A673 (cell line): ENCODE measurements at places on chromosomes 2 and 18. TPM values are rescaled to one million over a fixed set of nuclear protein-coding genes. Genes with fewer than 3 reads are reported as not detected.
A peak's percentile ranks its signal among the peaks of the same experiment; 100 is the strongest.

The EFHD1 gene
- 0.58 and 1.4 TPM in 2 replicates for total RNA-seq

GRCh38 chr2:1487758-1488157 is 74.5 kb downstream of the TPO start:
- DNase-seq = no peak

The SERPINB13 gene
- total RNA-seq = 0.49 and 0.50 TPM in 2 replicates

DNA sequence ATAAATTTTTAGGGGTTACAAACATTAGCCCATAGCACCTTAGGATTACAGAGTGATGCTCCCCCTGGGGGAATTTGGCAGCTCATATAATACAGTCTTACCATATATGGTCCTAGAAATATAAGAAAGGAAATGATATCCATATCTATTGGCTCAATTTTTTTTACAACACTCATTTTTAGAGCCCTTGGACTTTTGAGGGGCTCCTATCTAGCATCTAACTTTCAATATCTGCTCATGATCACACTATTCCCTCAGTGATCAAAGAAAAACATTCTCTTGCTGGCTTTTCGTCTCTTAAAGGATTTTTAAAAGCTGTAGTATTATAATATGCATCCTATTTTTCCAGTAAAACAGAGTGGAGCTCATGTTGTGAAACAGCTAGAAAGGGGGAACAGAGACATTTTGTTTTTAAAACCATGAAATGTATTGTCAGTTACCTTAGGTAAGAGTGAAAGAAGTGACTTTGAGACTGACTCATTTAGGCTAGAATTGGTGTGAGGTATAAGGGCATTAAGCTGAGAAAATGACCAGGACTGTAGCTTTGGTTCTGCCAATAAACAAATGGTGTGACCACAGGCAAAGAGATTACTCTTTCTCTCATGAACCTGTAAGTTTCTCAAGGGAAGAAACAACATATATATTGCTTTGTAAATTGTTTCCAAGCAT is 65.8 kb downstream of the ALPK2 start:
- no peak for DNase-seq

- DNase-seq = no peak
Measured at GRCh38 chr2:202042444-202042843, 8.8 kb downstream of the FZD7 start.

GRCh38 chr2:76478266-76479035 is 767.7 kb upstream of the GCFC2 start:
- peak; percentile 33 for DNase-seq

DNA sequence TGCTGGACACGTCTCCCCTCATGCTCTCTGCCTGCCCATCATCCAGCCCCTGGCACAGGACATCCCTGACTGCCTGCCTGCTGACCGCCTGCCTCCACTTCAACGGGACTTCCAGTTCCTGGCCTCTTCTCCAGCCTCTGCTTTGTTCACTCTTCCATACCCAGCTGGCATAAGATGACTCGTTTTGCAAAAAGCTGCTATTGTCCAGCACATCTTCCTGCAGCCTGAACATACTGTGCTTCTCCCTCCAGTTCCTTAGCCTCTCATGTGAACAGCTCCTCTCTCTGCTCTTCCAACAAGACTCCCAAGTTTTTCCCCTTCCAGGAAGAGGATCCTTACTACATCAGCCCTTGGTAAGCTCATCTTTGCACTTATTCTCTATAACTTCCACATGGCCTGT is 62.4 kb upstream of the SKOR2 start:
- no peak for DNase-seq

GRCh38 chr18:10391506-10391905 is 62.9 kb upstream of the APCDD1 start:
- DNase-seq = no peak

The C2orf78 gene
- not detected in 2 replicates for total RNA-seq

The HOXD8 gene
- total RNA-seq = 56.8 and 61.9 TPM in 2 replicates

GRCh38 chr2:235725841-235726240 is 232.0 kb downstream of the AGAP1 start:
- no peak for DNase-seq

DNA sequence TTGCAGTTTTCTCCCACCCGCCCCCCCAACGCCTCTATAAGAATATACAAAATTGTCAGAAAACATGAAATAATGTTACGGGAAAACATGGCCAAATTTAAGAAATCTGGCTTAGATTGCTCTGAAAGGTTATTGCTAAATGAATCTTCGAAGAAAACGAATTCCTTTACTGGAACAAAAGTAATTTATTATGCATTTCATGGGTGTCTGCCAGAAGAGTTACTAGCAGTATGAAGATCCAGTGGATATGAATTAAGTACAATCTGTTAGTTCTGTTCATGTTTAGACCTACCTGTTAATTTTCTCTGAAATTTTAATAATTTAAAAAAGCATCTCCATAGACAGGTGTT is 21.9 kb downstream of the GATA6 start:
- no peak for DNase-seq

DNA sequence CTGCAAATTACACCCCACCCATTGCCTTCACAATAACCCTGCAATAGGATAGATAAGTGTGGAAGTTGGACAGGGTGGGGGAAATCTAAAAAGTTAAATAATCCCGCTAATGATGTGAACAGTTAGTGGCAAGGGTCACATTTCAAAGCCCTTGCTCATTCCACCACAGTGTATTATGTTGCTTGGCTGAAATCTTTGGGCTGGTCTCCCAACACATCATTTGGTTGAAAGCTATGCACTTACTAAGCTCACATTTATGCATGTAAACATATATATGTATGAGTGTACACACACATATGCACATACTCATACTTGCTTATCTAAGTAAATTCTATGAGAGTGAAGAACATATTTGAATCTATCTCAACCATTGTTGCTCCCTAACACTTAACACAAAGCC is 197.8 kb downstream of the RDH14 start:
- no peak for DNase-seq

The CNDP1 gene
- total RNA-seq = not detected in 2 replicates

The ARHGAP15 gene
- total RNA-seq = not detected in 2 replicates

- DNase-seq = no peak
Measured at GRCh38 chr2:5021136-5021535, 671.0 kb upstream of the SOX11 start.

The CLEC4F gene
- total RNA-seq = 0.67 and 1.1 TPM in 2 replicates

The CIDEA gene
- total RNA-seq = not detected in 2 replicates

DNA sequence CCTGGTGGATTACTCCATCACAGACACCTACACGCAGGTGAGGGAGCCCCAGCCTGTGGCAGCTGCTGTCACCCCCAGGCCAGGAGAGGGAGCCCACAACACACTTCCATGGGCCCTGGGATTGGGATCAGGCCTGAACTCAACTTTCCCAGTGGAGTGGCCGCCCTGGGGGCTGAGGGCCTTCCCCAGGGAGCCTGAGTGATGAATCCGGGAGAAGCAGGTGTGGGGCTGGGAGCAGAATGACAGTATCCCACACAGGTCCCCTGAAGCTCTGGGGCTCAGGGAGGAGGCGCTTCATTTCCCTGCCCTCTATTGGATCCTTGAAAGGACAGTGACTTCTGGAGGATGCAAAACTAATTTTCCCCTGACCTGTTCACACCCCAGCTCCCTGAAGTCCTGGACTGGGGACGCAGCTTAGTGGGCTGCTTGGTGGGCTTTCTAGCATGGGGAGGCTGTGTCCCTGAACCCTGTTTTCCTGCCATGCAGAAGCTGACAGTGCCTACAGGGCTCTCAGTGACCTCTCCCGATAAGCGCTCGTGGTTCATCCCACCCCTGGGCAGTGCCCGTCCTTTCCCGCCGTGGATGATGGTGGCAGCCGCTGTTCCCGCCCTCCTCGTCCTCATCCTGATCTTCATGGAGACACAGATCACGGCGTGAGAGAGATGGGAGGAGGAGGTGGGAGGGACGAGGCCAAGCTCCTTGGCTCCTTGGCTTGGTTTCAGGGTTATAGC is 11.0 kb downstream of the SLC4A3 start:
- DNase-seq = no peak

- no peak for DNase-seq
Measured at GRCh38 chr2:73069855-73070642, 1.5 kb downstream of the SFXN5 start.

GRCh38 chr2:191274413-191274815 is 29.2 kb downstream of the MYO1B start:
- DNase-seq = no peak

GRCh38 chr18:78115896-78116561 is 863.6 kb upstream of the SALL3 start:
- no peak for DNase-seq

DNA sequence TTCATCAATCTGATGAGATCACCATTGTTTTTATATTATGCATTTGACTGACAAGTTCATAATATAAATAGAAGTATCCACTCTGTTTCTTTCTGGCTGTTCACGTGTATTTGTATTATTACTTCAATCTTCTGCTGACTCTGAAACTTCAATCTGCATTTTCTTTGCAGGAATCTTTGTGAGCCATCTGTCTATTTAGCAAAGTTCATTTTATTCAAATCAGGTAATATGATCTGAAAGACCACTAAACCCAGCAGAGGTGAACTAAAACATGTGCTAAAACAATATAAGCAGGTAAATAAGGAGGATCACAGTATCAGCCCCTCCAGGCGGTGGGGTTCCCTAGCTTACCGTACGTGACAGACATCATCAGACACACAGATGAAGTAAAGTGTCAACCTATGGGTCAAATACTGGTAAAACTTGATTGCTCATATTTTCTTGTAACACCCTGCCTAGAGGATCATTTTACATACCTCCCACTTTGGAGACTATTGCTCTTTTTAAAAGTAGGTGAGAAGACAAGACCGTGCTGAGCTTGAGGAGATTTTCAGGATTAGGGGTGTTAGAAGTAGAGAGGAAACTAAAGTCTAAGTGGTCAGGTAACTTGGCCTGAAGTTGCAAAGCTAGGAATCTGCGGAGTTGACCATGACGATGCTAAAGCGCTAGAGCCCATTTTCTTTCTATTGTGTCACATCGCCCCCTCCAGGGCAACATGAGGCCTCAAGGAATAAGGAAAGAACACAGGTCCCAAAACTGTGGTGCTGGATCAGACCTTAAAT is 9.0 kb downstream of the DTNB start:
- peak; percentile 83 for DNase-seq

The GRHL1 gene
- total RNA-seq = 0.13 and 0.42 TPM in 2 replicates

- no peak for DNase-seq
Measured at GRCh38 chr2:206805887-206806607, 40.6 kb downstream of the FASTKD2 start.
